CD8-positive, alpha-beta T cell (primary cell): ENCODE measurements at places on chromosomes 5 and 9.

GRCh38 chr9:23554686-23555085, 271.4 kb downstream of the ELAVL2 start:
- no peak for DNase-seq

GRCh38 chr5:76544268-76544926, 78.8 kb downstream of the F2RL2 start:
- DNase-seq = peak; percentile 25

GRCh38 chr5:132180134-132180745, 47.4 kb downstream of the P4HA2 start:
- no peak for DNase-seq

- peak; percentile 44 for DNase-seq
Observed at GRCh38 chr9:29211580-29212396, 1638.5 kb upstream of the C9orf72 start.

GRCh38 chr9:108546215-108546614, 309.6 kb downstream of the ACTL7B start:
- no peak for DNase-seq

DNA sequence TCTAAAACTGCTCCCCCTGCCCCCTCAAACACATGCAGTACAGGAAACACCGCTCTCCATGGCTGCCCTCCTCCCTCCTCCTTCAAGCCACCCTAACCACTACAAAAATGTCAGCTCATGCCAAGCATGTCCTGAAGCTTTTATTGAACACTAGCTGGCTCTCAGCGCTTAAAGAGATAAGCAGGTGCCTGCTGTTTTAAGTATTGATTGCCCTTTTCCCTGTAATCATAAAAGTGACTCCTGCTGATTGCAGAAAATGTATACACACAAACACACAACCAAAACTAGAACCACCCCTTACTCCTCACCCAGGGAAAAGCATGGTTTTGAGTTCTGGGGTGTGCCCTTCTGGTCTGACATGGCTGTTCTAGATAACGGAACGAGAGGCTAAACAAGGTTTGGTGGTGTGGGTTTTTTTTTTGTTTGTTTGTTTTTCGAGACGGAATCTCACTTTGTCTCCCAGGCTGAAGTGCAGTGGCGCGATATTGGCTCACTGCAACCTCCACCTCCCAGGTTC, 3.7 kb upstream of the UCK1 start:
- peak; percentile 48 for DNase-seq

DNA sequence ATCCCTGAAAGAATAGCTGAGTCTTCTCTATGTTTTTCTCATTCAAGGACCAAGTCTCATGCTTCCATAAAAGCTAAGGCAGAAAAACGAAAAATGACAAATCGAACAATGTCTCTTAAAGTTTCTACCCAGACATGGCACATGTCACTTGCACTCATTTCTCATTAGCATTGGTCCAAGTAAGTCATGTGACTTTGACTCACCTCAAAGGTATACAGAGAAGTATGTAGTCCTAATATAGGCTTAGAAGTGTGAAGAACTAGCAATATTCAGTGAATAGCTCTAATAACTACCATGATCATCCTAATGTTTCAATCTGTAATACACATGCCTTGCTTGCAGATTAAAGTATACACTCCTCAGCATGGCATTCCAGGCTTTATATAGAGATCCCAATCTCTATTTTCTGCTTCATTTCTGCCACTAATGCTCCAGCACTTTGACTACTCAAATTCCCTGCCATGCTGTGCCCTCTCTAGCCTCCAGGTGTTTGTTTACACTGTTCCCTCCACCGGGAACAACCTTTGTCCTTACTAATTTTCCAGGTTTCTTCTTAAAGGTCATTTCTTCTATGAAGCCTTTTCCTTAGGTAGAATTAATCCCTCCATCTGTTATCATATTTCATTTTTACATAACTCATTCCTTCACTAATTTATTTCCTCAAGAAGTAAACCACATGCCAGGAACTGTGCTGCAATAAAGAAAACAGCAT, 98.9 kb downstream of the CEMIP2 start:
- no peak for DNase-seq

DNA sequence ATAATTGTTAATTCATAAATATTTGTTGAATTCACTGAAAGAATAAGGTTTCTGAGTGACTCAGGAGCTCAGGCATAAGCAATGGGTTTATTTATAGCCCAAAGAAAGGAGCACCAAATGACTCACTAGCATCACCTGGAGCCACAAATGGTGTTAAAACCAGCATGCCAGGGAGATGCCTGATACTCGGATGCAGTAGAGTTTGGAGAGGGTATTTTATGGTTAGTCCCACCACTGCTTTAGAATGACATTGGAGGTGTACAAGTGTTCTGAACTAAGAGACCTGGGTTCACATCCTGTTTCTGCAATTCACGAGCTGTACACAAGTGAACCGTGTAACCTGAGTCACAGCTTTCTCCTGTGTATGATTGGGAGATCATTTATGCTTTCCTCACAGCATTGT, 25.2 kb downstream of the CCL28 start:
- no peak for DNase-seq

DNA sequence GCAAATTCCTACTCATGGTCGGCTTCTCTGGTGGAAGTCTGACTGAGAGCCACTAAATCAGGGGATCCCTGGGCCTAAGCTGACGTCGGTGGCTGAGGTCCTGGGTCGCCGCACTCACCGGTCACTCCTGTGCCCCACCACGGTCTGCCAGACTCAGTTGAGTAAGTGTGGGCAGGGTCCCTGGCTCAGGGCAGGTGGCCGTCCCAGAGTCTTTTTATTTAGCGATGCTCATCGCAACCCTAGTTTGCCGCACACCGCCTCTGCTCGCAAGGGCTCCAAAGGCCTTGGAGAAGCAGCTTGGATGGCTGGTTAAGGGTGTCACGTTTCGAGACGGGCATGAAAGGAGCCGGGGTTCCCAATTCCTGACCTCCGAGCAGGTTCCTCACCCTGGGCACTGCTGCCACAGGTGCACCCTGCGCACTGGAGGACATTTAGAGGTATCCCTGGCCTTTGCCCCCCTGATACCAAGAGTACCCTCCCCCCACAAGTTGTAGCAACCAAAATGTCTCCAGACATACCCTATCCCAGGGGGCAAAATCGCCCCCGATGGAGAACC, 59.9 kb downstream of the NSUN2 start:
- DNase-seq = no peak

DNA sequence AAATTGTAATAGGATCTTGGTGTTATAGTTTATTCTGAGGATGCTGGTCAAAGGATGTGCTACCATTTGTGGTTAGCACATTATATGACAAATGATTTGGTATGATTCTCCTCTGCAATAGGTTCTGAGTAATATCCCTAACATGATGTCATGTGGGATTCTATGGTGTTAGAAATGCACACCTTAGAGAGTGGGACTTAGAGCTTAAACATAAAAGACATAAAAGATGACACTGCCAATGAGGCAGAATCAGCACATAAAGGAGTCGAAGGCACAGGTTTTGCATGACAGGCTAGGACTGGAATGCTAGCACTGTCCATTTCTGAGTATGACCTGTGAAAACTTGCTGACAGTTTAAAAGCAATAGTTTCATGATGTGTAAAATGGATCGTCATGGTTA, 100.4 kb downstream of the OSTF1 start:
- DNase-seq = no peak

DNA sequence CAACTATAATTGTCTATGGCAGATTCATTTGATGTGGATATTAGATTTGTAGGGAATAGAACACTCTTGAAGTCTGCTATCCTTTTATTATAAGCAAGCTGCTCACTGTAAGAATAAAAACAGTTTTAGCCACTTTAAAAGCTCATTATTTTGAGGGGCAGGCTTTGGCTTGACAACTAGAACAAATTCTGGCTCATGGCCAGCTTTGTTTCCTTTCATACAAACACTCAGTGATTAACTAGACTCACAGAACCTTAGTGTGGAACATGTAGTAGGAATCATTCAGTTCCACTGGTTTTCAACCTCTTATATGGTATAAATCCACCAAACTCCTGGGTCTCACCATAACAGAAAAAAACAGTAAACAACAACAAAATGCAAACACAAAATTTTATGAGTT, 27.4 kb upstream of the CEP120 start:
- no peak for DNase-seq

GRCh38 chr5:110977915-110978314, 93.6 kb upstream of the TSLP start:
- DNase-seq = no peak

- DNase-seq = no peak
Observed at GRCh38 chr5:32630867-32631491, 45.6 kb downstream of the SUB1 start.

DNA sequence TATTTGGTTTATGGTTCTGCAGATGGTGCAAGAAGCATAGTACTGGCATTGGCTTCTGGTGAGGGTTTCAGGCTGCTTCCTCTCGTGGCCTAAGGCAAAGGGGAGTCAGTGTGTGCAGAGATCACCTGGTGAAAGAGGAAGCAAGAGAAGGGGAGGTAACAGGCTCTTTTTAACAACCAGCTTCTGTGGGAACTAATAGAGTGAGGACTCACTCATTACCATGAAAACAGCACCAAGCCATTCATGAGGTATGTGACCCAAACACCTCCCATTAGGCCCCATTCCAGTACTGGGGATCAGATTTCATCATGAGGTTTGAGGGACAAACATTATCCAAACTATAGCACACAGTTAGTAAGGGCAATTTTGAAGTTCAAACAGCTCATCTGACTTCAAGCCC, 263.5 kb downstream of the TMEM38B start:
- no peak for DNase-seq

GRCh38 chr9:17135295-17136160, 688 bp downstream of the CNTLN start:
- no peak for DNase-seq
